ENCODE measurements at places on chromosomes 13 and 19.

- no peak for DNase-seq
Measured at GRCh38 chr19:1069009-1069779, 2.2 kb downstream of the ARHGAP45 start.

DNA sequence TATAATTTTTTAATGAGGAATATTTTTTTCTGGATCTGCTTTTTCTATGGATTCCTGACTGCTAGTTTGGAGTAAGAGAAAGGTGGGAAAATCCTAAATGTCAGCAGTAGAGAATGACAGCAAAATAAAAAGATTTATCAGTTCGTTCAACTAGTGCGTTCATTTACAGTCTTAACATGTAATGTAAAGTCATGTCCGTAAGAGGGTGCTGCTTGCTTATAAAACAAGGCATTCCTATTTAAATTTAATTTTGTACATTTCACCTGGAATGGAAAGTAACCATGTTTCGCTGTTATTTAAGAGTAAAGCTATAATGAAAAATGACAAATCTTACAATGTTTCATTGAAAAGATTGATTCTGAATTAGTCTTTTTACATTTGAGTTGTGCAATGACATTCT is 76.6 kb downstream of the ZMYM2 start:
- DNase-seq: no peak

- DNase-seq: no peak
Measured at GRCh38 chr13:21218351-21219035, 42.0 kb downstream of the MRPL57 start.

DNA sequence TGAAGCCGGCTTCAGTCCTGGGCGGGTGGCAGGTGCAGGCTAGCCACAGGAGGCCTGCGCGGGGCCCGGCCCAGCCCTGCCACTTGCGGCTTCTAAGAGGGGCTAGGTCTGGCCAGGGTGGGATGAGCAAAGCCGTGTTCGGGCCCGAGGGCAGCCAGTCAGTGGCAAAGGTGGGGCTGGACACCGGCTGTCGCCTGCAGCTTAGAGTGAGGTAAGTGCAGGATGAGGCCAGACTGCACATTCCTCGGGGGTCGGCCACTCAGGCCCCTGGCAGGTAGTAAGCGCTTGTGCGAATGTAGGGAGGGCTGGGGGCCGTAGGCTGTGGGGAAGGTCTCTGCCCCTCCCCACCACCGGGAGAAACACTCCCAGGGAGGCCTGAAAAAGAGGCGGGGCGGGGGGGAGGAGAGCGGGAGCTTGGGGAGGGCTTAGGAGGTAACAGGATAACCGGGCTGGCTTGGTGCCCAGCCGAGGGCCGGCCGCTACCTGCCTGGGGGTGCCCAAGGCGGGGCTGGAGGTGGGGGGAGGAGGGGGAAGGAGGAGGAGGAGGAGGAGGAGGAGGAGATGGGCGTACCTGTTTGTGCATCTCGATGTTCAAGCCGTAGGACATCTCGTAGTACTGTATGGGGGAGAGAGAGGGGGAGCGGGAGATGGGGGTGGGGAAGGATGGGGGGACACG is 6.4 kb downstream of the TLE5 start:
- DNase-seq: no peak

DNA sequence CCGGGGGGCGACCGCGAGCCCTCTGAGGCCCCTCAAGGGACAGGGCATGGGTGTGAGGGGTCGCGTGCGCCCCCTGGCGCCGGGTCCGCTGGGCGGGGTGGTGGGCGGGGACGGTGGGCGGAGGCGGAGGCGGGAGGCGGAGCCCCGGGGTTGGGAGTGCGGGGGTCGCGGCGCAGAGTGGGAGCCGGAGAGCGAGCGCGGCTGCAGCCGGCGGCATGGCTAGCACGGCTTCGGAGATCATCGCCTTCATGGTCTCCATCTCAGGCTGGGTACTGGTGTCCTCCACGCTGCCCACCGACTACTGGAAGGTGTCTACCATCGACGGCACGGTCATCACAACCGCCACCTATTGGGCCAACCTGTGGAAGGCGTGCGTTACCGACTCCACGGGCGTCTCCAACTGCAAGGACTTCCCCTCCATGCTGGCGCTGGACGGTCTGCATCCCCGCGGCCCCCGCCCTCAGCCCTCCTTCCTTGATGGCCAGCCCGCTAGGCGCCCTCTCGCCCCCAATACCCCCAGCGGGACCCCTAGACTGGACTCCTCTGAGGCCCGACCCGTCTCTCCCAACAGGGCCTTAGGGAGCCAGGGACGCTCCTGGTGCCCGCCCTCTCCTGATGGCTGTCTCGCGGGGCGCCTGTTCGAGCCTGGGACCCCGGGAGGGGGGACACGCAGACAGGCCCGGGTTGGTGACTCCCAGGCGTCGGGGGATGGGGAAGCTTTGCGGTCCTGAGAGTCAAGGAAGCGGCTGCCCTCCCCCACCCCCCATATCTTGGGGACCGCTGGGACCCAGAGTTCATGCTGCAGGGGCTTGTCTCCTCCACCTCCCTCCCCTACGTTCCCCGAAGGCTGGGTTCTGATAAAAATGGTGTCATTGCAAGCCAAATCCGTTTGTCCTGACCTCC is at the start of gene CLDN10:
CLDN10 (plus strand) TSS at position 182 of the 903 bp plus-strand sequence; CDS start at position 216, 34 bp downstream.
- DNase-seq: peak; percentile 87

DNA sequence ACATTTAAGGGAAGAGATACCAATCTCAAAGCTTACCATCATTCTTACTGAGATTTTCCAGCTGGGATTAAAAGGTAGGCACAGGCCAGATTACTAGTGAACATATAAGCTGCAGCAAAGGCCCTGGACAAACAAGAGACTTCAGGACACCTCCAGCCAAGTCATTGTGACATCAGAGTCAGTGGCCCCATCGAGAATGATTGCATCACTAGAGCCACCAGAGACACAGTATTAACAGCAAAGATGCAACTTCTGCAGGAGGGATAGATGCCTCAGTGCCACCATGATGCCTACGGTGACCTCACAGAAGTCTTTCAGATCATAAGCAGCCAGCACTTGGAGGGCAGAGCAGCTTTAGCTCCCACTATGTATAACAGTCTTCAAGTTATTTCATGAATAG is 8.6 kb downstream of the RUBCNL start:
- DNase-seq: no peak

- no peak for DNase-seq
Measured at GRCh38 chr13:21436582-21436981, 22.5 kb downstream of the ZDHHC20 start.

DNA sequence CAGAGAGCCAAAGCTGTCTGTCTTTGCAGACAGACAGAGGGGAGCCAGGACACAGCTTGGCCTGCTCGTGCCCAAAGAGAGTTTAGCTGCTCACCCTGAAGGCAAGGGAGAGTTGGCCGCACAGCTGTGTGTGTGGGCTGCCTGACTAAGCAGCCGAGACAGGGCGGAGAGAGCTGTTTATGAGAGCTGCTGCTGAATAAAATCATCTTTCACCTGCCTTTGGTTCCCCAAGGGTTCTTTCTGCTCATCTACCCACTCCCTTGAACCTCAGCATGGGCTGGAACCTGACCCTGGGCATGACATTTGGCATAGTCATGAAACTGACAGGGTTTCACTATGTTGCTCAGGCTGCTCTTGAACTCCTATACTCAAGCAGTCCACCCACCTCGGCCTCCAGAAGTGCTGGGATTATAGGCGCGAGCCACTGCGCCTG is 98.2 kb downstream of the RBM26 start:
- peak; percentile 6 for DNase-seq

DNA sequence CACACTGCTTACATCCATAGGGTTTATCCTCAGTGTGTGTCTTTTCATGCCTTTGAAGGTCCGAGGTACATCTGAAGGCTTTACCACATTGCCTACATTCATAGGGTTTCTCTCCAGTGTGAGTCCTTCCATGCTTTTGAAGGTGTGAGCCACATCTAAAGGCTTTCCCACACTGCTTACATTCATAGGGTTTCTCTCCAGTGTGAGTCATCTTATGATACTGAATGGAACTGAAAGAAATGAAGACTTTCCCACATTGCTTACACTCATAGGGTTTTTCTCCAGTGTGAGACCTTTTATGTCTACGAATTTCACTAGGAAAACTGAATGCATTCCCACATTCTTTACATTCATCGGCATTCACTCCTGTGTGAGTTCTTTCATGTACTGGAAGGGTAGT is 7.1 kb downstream of the ZNF20 start:
- no peak for DNase-seq

DNA sequence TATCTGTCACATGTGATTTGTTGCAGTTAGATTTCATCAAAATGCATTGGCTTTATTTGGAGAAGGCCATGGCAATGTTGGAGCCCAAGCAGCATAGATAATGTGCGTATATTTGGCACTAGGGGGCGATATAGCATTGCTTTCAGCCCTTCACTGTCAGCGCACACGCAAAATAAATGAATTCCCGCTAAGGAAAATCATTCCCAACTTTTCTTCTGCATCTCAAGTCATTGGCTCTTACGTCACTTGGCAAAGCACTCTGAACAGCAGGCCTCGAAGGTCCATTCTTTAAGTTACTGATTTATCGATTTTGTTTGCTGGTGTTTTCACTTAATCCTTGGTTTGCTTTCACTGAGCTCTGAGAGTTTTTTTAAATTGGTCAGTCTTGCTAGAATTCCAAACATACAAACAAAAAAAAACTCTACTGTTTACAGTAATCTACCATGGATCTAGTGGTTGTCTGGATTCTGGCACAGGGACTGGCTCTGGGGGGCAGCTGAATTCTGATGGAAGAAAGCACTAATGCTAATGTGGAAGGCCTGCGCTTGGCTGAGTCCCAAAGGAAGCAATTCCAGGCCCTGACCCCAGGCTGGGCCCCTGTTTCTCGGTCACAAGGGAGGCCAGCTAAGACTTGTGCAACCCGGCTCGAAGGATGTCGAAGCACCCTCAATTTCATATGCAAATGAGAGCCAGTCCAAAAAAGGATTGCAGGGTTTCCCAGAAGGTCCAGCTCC is 97.7 kb upstream of the IPO5 start:
- peak; percentile 88 for DNase-seq

DNA sequence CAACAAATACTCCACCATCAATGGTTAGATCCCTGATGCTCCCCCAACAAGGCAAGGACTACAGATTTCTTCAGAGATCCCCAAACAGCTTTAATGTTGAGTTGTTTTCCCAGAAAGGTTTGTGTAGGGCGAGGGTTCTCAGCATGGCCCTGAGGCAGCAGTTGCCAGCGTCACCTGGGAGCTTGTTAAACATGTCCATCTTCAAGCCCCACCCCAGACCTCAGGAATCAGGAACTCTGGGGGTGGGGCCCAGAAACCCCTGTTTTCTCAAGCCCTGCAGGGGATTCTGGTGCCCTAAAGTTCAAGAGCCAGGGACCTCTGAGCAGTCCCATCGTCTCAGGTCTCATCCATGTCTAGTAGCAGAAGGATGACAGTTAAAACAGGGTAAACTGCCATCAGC is 9.6 kb downstream of the EFNB2 start:
- DNase-seq: no peak

GRCh38 chr19:55389386-55390317 is 3.9 kb downstream of the RPL28 start:
- no peak for DNase-seq

GRCh38 chr13:95023405-95023804 is 277.8 kb downstream of the ABCC4 start:
- no peak for DNase-seq

DNA sequence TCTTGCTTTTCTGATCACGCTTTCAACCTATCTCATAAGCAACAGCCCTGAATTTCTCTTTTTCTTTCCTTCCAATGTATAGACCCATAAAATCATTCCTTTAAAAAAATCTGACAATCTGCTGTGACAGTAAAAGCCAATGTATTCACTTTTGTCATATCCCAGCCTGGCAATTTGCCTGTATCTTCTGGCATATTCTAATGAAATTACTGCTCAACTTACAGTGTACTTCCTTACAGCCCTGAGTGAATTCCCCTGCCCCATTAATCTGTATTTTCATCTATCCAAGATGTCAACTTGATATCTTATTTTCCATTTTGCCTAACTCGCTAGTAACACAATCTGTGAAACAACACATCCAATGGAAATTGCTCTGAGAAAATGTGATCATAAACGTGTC is 18.0 kb upstream of the SERP2 start:
- DNase-seq: no peak

GRCh38 chr13:22883262-22883840 is 297.4 kb upstream of the SGCG start:
- no peak for DNase-seq

DNA sequence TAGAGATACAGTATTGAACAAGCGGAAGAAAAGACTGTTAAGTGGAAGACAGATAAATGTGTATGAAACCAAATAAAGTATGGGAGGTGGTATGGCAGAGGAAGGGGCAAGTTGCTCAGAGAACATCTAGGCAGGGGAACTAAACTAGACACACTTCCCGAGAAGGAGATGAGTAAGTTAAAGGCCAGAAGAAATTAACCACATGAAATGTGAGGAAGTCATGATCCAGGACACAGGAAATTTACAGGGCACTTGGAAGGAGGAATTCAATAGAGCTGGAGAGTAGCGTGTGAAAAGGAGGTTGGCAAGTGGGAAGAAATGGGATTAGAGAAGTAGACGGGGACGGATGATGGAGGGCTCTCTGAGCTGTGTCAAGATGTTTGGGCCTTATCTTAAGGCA is 208.8 kb downstream of the COG6 start:
- no peak for DNase-seq
